CD4-positive, alpha-beta T cell treated with Interferon alpha-2 for 1 hour (primary cell): ENCODE measurements at places on chromosomes 1 and 21.

- DNase-seq = no peak
Observed at GRCh38 chr1:88801575-88802208, 89.7 kb downstream of the GTF2B start.

DNA sequence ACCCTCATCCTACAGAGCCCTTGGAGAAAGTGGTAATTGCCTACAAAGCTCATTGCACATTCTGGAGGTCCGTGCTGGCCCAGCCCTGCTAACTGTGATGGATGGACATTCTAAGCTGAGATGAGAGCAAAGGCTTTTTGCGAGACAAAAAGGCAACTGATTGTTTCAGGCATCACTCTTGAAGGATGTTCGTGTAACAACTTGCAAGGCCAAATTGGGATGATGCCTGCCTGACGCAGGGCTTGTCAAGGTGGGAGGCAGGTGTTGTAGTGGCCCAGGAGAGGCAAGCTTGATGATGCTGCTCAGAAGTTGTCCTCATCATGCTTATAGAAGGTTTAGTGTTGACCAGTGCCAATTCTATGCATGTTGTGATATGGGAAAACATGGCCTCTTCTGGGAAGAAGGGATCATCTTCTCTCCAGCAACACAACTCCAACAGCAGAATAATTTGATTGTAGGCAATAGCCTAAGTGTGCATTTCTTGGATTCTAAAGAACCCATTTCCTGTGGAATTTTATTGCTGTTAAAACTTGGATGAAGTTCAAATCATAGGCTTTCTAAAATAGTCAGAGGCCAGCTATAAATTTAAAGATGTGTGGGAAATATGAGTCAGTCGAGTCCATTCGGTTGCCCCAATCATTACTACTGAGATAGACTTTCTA, 102.5 kb upstream of the COA6 start:
- no peak for DNase-seq

GRCh38 chr21:32529679-32530078, 55.6 kb downstream of the TCP10L start:
- no peak for DNase-seq

DNA sequence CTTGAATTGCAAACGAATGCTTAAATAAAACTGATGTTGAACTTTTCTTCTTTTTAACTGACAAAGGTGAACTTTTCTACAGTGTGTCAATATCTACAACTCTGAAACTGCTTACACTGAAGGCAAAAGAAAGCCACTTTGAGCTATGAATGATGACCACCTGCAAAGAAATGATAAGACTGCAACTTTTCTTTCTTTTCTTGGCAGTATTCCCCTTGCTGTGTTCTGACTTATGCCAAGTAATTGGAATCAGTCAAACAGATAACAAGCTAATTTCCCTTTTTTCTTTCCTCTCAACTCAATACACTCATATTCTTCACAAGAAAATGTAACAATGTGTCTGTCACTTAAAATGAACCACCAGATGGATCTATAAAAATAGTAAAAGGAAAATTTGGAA, 588.1 kb upstream of the BRINP3 start:
- no peak for DNase-seq

DNA sequence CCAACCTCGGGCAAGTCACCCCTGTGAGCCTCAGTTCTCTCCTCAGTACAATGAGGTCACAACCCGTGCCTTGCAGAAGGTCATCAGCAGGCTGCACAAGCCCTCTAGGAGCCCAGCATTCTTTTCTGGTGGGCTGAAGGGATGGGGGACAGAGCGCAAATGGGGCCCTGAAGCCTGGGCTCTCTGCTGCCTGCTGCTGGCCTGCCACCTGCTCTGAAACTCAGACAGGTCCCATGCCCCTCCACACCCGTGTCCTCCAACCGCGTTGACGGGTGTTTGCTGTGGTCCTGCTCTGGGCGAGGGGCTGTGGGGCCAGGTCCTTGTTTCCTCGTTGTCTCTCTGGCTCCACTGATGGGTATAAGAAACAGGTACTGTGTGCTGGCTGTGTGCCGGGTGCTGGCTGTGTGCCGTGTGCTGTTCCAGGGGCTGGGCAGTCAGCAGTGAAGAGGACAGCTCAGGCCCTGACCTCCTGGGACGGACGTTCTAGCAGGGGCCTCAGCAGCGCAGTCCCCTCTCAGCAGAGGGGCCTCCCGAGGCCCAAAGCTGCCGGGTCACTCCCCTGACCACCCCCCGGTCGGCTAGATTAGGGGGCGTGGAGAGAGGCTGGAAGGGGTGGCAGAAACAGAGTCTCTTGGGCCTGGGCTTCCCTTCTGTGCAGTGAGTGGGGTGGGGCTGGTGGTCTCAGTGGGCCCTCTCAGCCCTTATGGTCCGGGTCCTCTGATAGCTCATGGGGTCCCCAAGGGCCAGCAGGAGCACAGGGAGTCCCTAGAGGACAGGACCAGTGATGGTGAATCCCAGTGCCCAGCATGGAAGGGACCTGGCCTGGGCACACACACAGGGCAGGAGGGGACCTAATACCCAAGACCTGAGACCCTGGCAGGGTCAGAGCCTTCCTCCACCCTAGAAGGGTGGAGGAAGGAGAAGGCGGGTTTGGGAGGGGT, 42.1 kb downstream of the DMRTB1 start:
- DNase-seq = no peak

- no peak for DNase-seq
Observed at GRCh38 chr21:15992171-15992570, 262.4 kb downstream of the USP25 start.

DNA sequence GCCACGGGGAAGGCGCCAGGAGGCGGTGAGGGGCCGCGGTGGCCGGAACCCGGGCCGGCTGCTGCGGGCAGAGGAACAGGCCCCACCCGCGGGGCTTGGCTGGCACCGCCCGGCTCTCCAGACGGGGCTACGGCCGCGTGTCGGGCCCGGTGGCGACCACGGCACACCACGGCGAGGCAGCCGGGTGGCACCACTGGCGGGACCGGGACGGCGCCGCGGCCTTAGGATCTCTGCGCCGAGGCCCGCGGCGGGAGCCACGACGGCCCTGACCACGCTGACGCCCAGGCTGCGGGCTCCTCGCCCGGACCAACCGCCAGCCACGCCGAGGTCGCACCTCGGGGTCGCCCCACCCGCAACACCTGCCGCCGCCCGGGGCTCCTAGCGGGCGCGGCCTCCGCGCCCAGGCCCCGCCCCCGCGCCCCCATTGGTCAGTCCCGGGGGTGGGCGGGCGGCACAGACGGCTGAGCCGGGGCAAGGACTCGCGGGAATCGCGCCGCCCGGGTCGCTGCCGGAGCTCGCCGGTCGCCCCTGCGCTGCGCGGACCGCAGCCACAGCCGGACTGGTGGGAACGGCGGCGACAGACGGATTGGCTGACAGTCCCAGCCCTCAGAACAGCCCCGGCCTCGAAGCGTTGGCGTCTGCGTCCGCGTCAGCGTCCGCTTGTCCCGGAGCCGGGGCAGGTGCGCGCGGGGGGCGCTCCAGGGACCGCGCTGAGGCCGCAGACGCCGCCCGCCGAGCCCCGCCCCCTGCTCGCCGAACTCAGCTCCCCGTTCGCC, at the start of gene BMP8A:
Gene BMP8A (plus strand): TSS at position 491 of the 776 bp plus-strand sequence. CDS start 356 bp downstream, outside the sequence.
- DNase-seq = peak; percentile 69

- no peak for DNase-seq
Observed at GRCh38 chr1:227459326-227459841, 104.0 kb upstream of the ZNF678 start.

- no peak for DNase-seq
Observed at GRCh38 chr1:222049176-222049575, 307.3 kb upstream of the DUSP10 start.
